ENCODE measurements at places on chromosomes 3 and 15.
A peak's percentile ranks its signal among the peaks of the same experiment; 100 is the strongest.

- DNase-seq: no peak
These were observed 52.1 kb downstream of the LSAMP start for GRCh38 chr3:116393199-116393598.

GRCh38 chr3:132545471-132545870 is 51.6 kb upstream of the ACKR4 start:
- DNase-seq: no peak

DNA sequence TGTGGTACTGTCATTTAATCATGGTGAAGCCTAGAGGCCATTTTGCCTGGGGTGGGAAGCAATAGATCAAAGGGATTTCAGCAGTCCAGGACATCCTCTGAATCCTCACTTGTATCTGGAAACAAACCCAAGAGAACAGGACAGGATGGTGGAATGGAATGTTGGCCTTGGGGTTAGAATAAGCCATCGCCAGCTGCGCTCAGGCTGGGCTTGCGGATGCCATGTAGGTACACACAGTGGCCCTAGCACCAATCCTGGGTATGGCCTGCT is 76.5 kb upstream of the ALDH1A3 start:
- no peak for DNase-seq

DNA sequence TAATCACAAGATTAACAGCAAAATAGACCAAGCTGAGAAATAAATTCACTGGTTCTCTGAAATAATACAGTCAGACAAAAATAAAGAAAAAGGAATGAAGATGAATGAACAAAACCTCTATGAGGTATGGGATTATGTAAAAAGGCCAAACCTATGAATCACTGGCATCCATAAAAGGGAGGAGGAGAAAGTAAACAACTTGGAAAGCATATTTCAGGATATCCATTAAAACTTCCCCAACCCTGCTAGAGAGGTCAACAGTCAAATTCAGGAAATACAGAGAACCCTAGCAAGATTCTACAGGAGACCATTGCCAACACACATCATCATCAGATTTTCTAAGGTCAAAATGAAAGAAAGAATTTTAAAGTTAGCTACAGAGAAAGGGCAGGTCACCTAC is 649.7 kb upstream of the CBLB start:
- no peak for DNase-seq

DNA sequence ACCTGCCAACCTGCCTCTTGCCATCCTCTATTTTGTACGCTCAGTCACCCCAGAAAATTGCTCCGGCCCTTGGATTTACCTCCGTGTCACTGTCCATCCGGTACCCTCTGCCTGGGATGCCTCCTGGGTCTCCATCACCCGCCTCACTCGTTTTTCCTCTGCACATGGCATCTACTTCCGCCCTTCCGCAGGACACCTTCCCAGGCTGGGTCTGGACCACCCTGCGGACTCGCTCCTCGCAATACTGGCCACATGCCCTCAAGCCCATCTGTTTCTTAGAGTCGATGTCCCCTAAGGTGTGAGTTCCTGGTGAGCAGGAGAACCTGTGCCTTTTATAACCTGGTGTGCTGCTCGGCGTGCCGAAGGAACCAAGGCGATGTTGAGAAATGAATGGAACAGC is 58.5 kb downstream of the APBA2 start:
- DNase-seq: no peak

DNA sequence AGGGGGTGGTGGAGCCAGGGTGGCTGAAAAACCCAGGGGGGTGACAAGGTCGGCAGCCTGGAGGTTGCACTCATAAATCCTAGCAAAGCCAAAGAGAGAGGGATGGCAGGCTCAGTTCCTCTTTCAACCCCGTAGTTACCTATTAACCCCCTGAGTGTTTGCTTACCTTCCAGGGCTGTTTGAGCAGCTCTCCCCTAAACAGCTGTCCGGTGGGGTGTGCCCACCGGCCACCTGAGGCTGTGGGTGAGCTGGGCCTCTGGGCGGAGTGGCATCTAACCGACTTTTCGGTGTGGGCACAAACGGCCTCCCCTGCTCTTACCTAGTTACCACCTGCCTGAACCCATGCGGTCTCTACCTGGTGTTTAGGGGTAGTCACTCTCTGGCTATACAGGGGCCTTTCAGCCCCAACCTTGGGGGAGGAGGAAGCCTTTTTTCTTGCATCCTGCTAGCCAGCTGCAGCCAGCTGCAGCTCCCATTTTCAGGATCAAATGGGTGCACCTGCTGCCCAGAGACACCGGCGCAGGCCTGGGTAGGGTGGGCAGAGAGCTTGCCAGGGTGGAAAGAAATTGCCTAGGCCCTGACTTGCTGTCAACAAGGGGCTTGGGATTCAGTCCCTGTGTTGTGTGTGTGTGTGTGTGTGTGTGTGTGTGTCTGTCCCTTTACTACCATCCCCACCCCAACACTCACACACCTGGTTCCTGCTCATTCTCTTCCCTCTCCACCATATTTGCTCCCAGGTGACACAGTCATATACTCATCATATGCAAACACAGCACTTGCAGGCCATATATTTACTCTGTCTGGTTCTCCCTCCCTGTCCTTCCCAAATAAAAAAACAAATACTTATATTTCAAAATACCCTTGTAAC is 3.7 kb downstream of the DLL4 start:
- DNase-seq: peak; percentile 81

GRCh38 chr3:54225841-54226528 is 103.6 kb downstream of the CACNA2D3 start:
- peak; percentile 29 for DNase-seq

GRCh38 chr3:149800693-149801092 is 8.3 kb upstream of the ANKUB1 start:
- DNase-seq: no peak

All from NCI-H2029 (cell line).